Activated CD8-positive, alpha-beta memory T cell treated with anti-CD3 and anti-CD28 coated beads, Interleukin-2, amount 50 U/mL, for 4 hours (primary cell): ENCODE measurements at places on chromosomes 11 and 22.
A peak's percentile ranks its signal among the peaks of the same experiment; 100 is the strongest.

- DNase-seq = no peak
These were observed 452.0 kb upstream of the KIRREL3 start for GRCh38 chr11:127452533-127452932.

DNA sequence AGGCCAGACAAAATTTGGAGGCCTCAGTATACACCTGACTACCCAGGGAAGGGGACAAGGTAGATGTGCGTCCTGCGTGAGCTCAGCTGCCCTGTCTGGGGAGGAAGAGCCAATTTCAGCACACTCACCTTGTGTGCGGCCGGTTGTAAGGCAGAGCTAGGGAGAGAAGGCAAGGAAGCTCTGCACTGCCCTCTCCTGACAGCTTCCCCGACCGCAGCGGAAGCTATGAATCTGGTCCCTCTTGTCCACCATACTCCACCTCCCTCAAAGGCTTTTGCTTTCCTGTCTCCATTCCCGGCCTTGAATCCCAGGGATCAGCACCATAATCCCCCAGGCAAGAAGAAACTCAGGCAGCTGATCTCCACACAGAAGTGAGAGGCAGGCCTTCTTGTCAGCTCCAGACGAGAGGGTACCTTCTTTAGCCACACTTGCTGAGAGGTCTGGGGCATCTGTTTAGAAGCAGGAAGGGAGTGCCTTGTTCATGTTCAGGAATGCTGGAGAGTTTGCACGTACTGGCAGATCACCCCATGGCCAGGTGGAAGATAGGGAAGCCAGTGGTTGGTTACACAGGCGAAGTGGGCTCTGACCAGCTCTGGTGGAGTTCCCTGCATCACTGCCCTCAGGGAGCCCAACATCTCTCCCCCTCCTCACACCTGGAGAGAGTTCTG lies 62.5 kb downstream of the FEZ1 start:
- DNase-seq = no peak

DNA sequence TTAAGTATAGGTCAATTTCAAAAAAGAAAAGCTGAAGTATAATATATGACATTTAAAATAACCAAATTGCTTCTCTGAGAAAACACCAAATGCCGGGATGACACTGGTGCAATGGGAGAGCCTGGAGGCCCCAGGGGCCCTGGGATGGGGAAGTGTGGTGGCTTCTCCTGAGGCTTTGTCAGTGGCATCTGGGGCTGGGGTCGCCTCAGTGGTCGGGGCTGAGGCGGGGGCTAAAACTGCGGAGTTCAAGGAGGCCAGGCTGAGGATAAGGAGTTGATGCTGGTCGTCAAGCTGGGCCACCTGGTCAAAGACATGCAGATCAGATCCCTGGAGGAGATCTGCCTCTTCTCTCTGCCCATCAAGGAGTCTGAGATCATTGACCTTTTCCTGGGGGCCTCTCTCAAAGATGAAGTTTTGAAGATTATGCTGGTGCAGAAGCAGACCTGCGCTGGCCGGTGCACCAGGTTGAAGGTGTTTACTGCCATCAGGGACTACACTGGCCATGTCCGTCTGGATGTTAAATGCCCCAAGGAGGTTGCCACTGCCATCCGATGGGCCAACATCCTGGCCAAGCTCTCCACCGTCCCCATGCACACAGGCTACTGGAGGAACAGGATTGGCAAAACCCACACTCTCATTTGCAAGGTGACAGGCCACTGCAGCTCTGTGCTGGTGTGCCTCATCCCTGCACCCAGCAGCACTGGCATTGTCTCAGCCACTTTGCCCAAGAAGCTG lies 660.1 kb upstream of the CCDC179 start:
- no peak for DNase-seq

GRCh38 chr11:9313648-9314290 lies 624 bp downstream of the TMEM41B start:
- no peak for DNase-seq

- DNase-seq = no peak
These were observed 217.1 kb upstream of the KIRREL3 start for GRCh38 chr11:127217452-127218274.

DNA sequence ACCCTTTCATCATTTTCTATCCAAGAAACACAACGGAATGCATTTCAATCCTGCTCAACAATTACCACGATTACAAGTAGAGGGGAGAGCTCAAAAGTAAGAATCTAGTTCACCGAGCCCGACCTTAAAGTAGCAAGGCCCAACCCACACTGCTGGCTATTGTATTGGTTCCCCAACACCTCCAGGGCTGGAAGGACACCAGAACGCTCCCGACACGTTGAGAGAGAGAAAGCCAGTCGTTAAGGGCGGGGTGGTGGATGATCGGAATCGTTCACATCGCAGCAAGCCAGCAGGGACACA lies 690 bp downstream of the CKAP5 start:
- no peak for DNase-seq

DNA sequence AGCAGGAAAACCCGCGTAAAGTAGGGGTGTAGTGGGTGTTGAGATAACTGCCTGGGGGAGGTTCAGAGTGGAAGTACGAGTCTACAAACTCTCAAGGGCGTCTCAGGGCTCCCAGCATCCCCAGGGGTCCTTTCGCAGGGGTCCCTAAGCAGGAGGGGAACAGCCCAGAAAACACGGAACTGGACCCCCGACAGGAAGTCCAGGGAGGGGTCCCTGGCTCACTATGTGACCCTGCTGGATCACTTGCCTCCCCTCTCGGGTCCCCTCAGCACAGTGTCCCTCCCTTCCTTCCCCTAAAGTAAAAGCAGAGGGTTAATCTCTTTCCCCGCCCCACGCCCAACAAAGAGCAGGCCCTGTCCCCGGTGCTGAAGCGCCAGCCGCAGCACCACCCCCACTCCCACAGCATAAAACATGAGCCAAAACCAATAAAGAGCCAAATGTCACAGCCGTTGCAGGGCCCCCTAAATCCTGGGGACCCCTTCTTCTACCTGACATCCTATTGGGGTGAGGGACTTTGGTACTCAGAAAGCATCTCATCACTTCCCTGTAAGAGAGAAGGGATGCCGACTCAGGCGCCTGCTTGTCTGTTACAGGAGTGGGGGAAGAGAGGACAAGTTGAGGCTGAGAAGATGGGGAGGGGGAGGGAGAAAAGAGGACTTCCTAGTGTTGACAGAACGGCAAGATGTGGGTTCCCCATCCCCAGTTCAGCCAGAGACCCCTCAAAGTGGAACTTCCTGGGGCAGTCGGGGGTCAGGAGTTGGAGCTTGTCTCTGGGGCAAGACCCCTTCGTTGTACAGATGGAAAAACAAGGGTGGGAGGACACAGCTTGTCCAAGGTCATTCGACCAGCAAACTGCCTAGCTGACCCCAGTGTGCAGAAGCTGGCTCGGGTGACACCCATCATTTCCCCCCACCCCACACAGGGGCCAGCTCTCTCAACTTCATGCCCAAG lies 1.4 kb upstream of the NEFH start:
- DNase-seq = no peak

DNA sequence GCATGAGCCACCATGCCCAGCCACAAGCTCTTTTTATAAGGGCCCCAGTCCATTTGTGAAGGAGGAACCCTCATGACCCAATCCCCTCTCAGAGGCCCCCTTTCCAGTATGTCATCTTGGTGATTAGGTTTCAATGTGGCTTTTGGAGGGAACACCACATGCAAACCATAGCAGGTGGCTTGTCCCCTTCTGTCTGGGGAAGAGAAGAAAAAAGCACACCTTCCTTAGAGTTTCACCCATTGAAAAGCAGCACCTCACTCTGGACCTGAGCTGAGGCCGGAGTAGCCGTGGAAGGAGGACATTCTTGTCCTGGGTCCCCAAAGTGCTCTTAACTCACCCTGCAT lies 25.4 kb downstream of the NEAT1 start:
- DNase-seq = no peak

DNA sequence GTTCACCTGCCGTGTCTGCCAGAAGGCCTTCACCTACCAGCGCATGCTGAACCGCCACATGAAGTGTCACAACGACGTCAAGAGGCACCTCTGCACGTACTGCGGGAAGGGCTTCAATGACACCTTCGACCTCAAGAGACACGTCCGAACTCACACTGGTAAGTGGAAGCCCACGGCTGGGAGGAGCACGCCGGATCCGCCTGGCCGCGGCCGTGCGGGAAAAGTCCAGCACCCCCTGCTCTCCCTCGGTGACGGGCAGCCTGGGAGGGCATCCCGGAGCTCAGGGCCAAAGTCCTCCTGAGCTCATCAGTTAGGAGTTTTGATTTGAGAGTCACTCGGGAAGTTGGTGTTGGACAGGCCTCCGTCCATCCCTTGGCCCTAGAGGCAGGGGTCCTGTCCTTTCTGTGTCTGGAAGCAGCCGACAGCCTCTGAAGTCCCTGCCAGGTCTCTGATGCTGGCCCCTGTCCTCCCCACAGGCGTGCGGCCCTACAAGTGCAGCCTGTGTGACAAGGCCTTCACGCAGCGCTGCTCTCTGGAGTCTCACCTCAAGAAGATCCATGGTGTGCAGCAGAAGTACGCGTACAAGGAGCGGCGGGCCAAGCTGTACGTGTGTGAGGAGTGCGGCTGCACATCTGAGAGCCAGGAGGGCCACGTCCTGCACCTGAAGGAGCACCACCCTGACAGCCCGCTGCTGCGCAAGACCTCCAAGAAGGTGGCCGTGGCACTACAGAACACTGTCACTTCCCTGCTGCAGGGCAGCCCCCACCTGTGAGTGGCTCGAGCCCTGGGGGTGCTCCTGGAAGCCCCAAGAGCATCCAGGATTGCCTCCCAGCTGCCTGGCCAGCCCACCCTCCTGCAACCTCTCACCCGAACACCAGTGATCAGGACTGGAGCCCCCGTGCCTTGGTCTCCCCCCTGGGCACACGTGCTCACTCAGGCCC lies 8.0 kb downstream of the OVOL1 start:
- no peak for DNase-seq

DNA sequence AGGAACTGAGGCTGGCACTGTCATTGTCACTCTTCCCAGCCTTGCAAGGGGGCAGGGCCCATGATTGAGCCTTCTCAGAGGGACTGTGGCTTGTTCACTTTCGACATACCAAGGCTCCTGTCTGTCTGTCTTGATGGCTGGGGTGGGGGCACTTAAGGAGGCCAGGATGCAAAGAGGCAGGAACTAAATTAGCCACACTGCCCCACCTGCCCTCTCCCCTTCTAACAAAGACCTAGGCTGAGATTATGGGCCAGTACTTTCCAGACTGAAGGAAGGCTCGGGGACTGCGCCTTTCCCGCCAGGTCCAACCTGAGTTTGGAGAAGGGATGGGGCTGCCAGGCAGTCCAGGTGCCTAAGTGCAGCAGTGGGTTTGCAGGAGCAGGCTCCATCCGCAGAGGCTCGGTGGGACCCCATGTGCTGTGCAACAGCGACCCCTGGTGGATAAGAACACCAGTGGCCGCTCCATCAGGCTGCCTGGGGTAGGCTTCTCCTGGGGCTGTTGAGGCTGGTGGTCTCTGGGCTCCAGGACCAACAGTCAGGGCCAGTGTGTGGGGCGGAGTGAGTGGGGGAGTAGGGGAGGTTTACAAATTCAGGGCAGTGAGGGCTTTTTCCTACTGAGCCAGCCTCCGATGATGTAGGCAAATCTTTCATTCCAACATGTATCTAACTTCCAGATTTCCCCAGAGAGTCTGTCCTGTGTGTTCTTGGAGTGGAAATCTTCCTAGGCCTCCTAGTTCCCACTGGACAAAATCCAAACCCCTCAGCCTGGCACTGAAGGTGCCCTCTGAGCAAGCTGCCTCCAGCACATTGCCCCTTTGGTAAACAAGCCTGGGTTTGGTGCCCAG lies 93.9 kb downstream of the INSC start:
- peak; percentile 74 for DNase-seq

GRCh38 chr11:87851827-87852226 lies 323.4 kb downstream of the RAB38 start:
- DNase-seq = no peak

DNA sequence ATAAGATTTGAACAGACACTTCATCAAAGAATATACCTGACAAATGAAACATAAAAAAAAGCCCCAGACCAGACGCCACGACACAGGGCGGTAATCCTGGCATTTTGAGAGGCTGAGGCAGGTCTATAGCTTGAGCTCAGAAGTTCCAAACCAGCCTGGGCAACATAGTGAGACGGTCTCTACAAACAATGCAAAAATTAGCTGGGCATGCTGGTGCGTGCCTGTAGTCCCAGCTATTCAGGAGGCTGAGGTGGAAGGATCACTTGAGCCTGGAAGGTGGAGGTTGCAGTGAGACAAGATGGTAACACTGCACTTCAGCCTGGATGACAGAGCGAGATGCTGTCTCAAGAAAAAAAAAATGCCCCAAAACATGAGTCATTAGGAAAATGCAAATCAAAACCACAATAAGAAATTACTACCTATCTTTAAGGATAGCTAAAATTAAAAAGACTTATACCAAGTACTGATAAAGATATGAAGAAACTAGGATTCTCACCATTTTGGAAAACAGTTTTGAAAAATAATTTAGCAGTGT lies 91.7 kb upstream of the GRAMD1B start:
- DNase-seq = no peak

- DNase-seq = no peak
These were observed 687 bp upstream of the CALCA start for GRCh38 chr11:14972581-14973495.

DNA sequence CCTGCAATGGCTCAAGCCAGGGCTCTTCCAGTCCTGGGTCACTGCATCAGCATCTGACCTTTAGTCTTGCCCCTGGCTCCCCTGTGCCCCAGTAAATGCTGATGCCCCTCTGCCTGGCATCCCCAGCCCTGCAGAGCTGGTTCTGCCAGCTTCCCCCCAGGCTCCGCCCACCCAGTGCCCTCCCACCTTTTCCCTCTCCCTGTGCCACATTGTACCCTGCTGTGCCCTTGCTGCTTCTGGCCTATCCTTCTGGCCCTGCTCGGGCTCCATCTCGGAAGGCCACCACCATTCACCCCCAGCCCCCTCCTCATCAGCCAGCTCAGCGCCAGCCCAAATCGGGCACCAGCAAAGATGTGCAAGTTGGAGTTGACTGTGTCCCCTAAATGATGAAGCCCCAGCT lies 7.4 kb downstream of the CAPN5 start:
- no peak for DNase-seq

GRCh38 chr22:45094825-45095224 lies 68.9 kb upstream of the NUP50 start:
- no peak for DNase-seq

DNA sequence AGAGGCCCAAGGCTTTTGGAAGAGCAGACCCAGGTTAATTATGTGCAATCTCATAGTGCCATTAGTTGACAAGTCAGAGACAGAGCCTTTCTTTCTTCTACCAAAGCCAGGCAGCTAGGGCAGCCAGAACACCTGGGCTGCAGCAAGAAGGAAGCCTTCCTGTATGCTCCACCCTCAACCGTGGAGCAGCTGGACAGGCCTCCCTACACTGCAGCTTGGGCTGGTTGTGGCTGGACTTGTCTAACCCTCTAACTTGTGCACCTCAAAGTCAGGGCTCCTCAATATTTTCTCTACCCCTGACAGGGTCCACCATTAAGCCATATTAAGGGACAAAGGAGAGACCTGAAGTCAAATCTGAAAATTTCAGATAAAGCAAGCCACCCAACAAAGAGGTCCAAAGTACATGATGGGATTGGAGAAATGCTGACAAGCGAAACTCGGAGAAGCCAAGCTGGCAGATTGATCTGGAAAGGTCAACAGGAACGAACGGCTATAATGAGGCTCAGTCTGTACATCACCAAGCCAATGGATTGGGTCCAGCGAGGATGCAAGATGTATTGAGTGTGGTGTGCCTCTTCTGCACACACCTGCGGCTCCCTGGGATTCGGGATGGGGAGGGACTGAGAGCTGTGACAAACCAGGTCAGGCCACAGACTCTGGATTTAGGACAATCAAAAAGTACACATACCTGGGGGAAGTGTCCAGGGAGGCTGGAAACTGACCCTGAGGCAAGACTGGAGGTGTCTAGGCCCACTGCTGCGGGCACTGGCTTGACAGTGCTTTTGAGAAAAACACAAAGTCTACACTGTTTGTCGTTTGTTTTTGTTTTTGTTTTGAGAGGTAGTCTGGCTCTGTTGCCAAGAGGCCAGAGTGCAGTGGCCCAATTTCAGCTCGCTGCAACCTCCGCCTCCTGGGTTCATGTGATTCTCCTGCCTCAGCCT lies 11.7 kb upstream of the SLC43A3 start:
- DNase-seq = no peak
